Suppressor macrophage treated with lipopolysaccharide for 1 hour (primary cell): ENCODE measurements at places on chromosomes 16 and 17.
A peak's percentile ranks its signal among the peaks of the same experiment; 100 is the strongest.

DNA sequence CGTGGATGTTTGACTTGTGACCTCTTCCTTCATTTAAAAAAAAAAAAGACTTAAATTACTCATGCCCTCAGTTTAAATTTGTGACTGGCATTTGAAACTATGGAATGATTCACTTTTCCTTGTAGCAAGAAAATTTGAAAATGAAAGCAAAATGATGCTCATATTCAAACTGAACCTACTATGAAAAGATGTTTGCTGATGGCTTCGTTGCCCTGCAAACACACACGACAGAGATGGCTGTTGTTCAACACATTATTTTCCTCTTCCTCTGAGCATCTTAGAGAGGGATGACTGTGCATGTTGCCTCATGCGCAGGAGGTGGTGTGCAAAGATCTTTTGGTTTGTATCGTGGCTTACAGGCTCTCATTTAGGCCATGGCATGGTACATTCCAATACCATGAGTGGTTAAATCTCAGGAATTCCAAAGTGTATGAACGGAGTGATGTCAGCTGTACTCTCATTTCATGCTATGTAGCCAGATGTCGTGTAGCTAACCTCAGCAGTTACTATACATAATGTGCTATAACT lies 164.5 kb downstream of the PRKCA start:
- peak; percentile 57 for DNase-seq

GRCh38 chr17:77882481-77883212 lies 75.9 kb upstream of the TNRC6C start:
- DNase-seq, result peak; percentile 96

- DNase-seq, result no peak
These were observed 4.4 kb upstream of the ABCA9 start for GRCh38 chr17:69065113-69065512.

GRCh38 chr16:57941016-57941664 lies 29.8 kb downstream of the CNGB1 start:
- no peak for DNase-seq

GRCh38 chr16:81531419-81531821 lies 86.8 kb downstream of the CMIP start:
- peak; percentile 71 for DNase-seq

DNA sequence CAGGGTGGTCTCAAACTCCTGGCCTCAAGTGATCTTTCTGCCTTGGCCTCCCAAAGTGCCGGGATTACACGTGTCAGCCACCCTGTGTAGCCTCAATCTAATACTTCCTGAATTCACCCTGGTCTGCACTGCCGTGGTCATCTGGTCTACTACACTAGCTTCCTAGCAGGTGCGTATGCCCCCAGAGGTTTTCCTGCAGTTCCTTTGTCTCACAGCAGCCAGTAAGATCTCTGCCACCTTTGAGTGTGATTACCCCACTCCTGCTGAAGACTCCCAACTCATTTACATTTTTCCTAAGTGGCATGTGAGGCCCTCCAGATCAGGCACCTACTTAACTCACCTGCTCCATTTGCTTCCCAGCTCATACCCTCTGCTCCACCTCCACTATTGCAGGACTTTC lies 5.1 kb upstream of the DDX19A start:
- no peak for DNase-seq
